Stimulated activated CD4-positive, alpha-beta T cell treated with anti-CD3 and anti-CD28 coated beads, Interleukin-1b, Interleukin-23, amount 100 ng/mL, for 4 hours (primary cell): ENCODE measurements at places on chromosomes 2 and 18.

DNA sequence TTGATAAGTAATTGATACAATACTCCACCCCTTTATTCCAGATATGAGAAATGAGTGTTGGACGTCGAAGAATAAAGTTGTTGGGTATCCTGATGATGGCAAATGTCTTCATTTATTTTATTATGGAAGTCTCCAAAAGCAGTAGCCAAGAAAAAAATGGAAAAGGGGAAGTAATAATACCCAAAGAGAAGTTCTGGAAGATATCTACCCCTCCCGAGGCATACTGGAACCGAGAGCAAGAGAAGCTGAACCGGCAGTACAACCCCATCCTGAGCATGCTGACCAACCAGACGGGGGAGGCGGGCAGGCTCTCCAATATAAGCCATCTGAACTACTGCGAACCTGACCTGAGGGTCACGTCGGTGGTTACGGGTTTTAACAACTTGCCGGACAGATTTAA lies 26.3 kb downstream of the B3GNT2 start:
- DNase-seq = no peak

GRCh38 chr2:43340945-43341356 lies 114.5 kb upstream of the ZFP36L2 start:
- no peak for DNase-seq

- no peak for DNase-seq
Observed at GRCh38 chr2:143890798-143891197, 629.1 kb downstream of the ZEB2 start.

GRCh38 chr2:9219027-9219445 lies 12.4 kb downstream of the ASAP2 start:
- no peak for DNase-seq

DNA sequence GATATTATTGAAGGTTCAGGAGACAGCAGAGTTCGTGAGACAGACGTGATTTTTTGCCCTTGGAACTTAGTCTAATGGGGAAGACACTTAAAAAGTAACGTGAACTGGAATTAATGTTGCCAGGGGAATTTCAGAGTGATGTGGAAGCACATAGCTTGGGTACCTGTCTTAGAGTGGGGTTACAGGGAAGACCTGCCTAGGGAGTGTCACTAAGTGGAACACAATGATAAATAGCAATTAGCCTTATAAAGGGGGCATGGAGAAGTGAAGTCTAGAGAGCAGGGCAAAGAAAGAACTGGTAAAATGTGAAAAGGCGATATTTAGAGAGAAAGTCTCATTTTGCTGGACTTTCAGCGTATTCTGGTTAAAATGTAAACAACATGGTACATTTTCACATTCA lies 306.0 kb upstream of the TCF4 start:
- DNase-seq = no peak

DNA sequence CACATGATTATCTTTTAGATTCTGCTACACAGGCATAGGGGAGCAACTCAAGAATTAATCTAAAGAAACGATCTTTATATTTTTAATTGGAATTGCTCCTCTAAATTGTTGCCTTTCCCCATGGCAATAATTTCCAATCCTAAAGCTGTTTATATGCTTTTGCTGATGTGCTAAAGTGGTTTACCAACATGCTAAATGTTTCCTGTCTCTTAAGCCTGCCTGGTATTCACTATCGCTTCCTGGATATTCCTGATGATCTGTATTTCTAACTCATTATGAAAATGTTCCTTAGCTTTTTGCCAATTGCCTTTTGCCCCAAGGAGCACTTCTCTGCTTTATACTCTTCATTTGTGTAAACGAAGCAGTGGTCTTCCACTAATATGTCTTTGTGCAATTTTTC lies 65.8 kb downstream of the PTPN2 start:
- DNase-seq = no peak

- no peak for DNase-seq
Observed at GRCh38 chr2:165219481-165219880, 15.6 kb upstream of the SCN3A start.

DNA sequence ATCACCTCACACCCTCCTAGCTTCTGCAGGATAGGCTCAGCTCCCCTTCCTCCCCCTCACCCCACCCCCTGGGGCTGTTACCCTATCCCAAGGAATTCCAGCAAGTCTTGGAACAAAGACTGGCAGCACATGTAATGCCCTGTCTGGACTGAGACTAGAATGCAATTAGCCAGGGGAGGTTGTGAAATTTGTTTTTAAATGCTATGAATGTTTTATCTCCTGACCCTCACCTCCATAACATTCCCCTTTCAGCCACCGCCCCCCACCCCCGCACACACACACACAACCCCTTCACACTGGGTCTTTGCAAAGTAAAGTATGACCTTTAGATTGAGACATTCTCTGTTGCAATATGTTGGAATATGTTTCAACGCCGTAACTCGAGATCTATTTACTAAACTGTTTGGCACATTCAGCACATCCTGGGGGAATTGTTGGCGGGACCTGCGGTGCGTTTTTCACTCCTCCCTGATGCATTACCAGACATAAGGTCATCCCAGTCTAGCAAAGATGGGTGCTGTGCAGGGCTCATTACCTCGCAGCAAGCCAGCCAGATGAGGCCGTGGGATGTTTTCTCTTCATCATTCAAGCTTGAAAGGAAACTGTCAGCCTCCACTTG lies 290.7 kb upstream of the SLC14A2 start:
- no peak for DNase-seq
